ENCODE measurements at places on chromosomes 4 and X.

DNA sequence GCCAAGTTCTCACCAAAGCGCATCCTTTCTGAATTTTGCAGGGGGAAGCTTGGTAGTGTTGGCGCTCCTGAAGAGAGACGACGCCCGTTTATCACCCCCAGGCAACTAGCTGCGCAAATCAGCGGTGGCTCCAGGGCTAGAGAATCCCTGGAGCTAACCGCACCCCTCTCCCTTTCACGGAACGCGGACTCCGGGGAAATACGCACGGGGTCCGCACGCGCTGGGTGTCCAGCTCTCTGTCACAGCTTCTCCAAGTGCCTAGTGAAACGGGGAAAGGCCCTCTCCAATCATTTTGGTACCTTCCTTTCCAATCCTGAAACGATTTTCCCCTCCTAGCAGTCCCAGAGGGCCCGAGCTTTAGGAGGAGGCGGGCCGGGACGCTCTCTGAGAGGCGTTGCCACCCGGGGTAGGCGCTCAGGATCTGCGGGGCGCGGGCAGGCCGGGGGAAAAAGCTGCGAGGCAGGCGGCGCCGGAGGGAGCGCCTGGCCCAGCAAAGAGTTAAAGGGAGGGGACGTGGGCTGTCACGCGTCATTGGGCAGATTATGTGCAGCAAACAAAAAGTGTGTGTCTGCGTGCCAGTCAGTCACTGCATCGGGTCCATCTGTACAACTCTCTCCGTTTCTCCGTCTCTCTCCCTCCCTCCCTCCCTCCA lies at the start of gene PRDM8:
PRDM8 (plus strand) TSS at position 582 of the 652 bp plus-strand sequence. CDS start 2,578 bp downstream, outside the sequence.
- DNase-seq: no peak

DNA sequence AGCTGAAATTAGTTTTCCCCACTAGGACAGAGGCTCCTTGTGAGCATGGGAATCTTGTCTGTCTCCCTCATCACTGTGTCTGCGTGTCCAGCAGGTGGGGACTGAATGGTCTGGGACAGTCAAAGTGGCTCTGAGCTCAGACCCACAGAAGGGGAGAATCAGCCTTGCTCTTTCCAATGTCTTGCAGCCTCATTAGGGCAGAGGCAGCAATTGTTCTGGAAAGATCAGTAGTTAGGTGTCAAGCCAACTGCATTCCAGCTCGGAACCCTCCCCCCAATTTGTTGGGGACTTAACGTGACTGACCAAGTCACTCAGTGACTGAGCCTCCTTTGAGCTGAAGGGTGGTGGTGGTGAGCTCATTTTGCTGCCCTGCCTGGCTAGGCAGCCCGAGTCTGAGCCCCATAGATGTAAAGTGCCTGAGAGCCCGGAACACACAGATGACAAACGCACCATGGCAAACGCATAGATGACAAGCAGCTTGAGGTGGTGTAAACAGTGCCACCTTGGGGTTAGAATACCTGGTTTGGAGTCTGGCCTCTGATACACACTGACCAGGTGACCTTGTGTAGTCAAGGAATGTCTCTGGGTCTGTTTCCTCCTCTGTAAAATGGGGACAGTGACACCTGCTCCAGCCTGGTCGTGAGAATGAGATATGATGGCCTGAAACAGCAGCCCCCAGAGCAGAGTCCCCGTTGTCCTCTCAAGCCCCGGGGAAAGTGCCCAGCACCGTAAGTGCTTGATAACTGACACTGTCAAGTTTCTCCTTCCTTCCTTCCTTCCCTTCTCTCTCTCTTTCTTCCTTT lies 2.7 kb upstream of the SORCS2 start:
- DNase-seq: peak; percentile 76

DNA sequence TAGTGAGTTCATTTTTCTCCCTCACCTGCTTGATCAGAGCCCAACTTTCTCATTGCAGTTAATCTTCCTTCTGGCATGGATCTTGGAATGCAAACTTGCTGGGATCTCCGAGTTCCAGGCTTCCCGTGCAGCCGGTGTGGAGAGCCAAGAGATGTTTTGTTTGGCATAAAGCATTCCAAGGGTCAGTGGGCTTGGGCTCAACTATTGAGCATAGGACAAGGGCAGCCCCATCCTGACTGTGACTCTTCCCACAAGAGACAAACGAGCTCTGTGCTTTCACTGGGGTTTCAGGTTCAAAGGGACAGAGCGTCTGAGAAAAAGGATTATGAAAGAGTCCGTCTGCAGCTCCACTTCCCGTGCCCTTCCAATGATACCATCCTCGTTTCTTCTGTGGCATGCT lies 10.5 kb downstream of the TLR7 start:
- no peak for DNase-seq

DNA sequence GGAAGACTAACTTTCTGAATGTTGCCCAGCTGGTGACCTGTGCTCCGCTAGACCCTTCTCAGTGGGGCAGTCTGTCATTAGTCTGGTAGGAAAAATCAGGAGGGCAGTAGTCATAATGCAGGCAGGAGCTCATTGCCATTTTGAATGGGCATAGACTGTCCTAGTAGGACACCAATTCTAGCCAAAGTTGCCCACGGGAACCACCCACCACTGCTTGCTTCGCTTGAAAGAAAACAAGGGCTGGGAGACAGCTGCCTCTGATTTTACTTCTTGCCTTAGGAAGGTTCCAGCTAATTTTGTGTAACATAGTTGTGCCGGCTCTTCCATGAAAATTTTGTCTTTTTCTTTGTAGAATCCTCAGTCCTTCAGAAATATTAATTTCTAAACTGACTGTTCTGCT lies 23.3 kb downstream of the HOPX start:
- no peak for DNase-seq

DNA sequence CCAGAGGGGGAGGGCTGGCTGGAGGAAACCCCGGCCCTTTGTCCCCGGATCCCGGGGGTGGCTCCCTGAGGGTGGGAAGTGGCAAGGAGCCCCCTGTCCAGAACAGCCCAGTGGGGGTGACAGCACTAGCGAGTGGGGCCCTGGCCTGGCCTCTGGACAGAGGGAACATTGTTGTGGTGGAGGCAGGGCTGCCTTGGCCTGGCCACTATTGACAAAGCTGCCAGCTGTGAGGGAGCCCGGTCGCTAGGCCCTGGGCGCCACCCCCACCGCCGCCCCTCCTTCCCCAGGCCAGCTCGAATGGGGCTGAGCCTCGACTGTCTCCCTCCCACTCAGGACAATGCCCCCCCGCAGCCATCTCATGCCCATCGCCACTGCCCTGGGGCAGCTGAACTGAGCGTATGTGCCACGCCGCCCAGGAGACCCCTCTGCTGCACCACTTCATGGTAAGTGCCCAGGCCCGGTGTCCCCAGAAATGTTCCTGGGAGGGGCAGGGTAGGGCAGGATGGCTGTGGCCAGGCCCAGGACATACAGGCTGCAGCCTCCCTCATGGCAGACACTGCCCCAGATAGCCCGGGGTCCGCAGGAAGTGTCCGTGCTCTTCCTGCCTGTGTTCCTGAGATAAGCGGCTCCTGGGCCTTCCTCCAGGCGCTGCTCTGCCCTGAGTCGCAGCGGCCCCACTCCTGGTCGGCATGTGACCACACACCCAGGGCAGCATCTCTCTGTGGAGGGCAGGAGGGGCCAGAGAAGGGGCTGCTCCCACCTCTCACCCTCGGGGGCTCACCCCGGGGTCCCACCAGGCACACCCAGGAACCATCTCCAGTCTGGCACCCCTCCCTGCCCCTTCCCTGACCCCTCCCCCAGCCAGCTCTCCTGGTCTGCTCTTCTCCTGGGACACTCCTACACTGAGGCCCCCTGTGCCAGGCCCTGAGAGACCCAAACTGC lies 1.4 kb downstream of the PLXNB3 start:
- no peak for DNase-seq

- DNase-seq: no peak
Observed at GRCh38 chrX:122816288-122816687, 367.8 kb upstream of the GRIA3 start.

Measured in Karpas-422 (cell line).